Mammary epithelial cell (primary cell): ENCODE measurements at places on chromosomes 13 and 19.

DNA sequence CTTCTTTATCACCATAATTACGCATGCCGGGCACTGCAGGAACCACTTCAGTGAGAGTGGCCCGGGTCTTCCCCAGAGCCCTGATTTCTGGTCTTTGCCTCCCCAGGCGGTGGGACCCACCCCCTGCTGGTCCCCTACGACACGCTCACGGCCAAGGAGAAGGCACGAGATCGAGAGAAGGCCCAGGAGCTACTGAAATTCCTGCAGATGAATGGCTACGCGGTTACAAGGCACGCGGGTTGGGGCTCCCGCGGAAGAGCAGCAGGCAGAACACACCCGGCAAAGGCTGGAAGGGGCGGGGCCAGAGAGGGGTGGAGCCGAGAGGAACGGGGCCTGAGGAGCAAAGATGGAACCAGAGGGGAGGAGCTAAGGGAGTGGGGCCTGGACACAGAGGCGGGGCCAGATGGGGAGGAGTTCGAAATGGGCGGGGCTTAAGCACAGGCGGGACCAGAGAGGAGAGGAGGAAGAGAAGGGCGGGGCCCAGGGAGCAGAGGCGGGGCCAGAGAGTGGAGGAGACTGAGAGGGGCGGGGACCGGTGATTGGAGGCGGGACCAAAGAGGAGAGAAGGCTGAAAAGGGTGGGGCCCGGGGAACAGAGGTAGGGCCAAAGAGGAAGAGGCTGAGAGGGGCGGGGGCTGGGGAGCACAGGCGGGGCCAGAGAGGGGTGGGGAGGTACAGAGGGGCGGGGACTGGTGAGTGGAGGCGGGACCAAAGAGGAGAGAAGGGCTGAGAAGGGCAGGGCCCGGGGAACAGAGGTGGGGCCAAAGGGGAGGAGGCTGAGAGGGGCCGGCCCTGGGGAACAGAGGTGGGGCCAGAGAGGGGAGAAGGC lies 73.4 kb downstream of the RYR1 start:
- DNase-seq = peak; percentile 90

DNA sequence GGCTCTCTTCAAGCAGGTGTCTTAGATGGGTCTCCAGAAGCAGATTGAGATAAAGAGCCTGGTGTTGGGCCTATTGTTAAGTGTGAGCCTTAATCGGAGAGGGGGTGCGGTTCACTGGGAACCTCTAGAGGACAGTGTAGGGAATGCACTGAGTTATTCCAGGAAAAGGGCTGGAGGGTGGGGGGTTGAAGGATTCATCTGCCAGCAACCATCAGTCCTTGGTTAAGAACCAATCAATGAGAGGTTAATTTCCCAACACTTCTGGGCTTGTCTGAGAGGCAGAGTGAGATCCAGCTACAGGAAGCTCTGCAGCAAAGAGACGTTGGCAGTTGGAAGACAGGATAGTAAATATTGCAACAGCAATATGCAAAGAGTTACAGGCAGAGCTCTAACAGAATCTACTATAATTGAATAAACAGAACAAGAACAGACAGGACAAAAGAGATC lies 28.7 kb downstream of the CYP4F2 start:
- DNase-seq = peak; percentile 75

GRCh38 chr19:38162632-38163031 lies 61.4 kb downstream of the DPF1 start:
- no peak for DNase-seq

DNA sequence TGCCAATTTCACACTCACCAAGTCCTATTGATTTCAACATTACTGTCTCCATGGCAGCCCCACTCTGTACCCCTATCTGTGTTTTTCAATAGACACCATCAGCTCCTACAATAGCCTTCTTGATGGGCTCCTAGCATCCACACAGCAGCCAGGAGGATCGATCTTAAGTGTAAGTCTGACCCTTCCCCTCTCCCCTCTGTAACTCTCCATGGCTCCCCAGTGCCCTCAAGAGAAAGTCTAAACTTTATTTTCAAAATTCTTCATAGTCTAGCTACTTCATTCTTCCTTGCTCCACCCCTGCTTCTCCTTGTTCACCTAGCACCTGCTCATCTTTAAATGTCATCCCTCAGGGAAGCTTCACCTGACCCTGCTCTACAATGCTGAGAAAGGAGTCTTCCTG lies 30.0 kb upstream of the ZNRF4 start:
- no peak for DNase-seq

DNA sequence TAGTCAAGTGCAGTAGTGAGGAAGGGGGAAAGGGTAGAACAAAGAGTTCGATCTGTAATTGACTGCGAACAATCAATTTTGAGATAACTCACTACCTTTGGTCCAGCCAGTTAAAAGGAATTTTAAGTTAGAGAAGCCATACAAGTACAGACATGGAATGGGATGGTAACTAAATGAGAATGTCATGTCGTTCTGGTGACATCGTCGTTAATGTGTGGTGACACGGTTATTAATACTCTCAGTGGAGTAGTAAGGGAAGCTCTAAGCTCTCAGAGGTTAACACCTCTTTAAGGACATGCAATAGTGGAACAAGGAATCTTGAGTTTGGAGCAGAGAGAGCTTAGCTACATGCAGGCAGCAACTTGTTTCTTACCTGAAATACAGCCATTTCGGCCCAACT lies 154.9 kb upstream of the KLF12 start:
- no peak for DNase-seq

DNA sequence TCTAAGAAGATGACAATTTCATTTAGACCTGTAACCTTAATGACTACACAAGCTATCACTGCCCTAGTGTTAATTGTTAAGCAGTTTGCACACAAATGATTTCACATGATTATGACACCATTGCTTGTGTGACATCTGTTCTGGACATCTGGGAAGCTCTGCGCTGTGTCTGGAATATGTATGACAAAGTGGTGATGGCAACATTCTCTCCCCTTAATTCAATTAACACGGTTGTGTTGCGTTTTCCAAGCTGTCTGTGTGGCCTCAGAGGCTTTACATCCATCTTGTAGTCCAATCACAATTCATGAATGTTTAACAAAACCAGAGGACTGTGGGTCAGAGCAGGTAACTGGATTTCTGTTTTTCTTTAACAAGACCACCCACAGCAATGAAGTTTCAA lies 204.4 kb downstream of the COG6 start:
- no peak for DNase-seq
